ENCODE measurements at places on chromosomes 3 and 15.

DNA sequence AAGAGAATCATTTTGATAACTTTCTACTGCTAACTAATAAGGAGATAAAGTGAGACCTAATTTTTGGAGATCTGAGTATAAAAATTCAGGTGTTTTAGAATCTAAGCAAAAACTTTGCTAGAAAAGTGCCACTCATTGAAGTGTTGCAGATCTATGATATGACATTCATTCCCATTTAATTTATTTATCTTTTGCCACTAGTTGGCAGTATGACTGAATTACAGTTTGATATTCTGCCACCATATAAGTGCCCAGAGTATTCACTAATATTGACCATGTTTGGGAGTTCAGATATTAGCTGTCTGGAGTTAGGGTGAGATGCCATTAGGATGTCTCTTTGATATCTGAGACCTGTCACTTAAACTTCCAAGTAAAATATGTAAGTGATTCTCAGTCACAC, 251.3 kb upstream of the GBE1 start:
- DNase-seq: no peak

DNA sequence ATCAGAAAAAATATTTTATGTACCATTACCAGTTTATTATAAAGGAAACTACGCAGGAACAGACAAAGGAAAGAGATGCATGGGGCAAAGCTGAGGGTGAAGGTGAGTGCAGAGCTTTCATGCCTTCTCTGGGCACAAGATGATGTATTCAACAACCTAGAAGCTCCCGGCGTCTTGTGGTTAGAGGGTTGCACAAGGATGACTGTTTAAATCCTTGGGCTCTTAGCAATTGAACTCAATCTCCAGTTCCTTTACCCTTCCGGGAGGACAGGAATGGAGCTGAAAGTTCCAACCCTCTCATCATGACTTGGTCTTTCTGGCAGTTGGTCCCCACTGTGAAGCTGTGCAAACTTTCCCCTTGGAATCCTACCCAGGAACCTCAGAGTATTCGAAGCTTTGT, 542.0 kb downstream of the EPHA3 start:
- DNase-seq: no peak

DNA sequence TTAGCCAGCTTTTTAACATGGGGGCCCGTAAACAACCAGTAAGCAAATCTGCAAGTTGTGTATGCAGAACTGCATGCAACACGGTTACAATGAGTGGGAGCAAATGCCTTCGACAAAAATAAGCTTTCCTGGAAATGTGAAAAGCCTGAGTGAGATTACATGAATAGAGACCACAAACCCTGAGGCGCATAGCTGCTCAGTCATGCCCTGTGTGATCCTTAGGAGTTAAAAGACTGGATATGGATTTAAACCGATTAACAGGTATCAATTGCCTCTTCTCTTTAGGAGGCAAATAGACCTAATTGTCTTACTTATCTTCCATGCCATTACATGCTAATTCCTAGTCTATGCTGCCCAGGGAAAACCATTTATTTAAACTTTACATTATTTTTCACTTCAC, 810.3 kb downstream of the ROBO1 start:
- no peak for DNase-seq

- DNase-seq: peak; percentile 31
Measured at GRCh38 chr15:101613130-101614000, 38.8 kb downstream of the TM2D3 start.

GRCh38 chr3:155941354-155941753, 70.9 kb downstream of the GMPS start:
- DNase-seq: no peak
